ENCODE measurements at places on chromosomes 4 and X.

DNA sequence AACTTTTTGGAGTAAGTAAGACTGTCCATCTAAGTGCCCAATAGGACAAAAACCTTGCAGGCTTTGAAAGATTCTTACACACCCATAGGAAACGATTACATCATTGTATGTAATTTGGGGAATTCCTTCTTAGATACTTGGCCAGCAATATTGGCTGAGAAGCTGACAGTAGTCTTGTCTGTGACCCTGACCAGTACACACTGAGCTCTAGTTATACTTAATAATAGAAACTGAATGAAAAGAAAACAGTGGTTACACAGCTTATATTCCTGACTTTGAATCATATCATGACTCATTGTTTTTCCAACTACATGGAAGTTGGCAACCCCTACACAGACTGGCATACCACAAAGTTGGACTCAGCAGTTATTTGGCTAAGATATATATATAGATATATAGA lies 7.1 kb upstream of the TLR2 start:
- no peak for DNase-seq

DNA sequence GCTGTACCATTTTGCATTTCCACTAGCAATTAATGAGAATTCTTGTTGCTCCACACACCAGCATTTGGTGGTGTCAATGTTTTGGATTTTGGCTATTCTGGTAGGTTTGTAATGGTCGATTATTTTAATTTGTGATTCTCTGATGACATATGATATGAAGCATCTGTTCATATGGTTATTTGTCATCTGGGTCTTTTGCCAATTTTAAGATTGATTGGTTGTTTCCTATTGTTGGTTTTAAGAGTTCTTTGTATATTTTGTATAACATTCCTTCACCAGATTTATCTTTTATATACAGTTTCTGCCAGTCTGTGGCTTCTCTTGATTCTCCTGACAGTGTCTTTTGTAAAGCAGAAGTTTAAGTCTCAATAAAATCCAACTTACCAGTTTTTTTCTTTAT lies 18.5 kb upstream of the BDH2 start:
- no peak for DNase-seq

GRCh38 chrX:120238933-120239332 lies 11.7 kb upstream of the ZBTB33 start:
- DNase-seq = no peak

- DNase-seq = no peak
These were observed 502.9 kb upstream of the SLIT2 start for GRCh38 chr4:19748519-19749479.

- DNase-seq = no peak
These were observed 51.7 kb downstream of the REELD1 start for GRCh38 chr4:146265950-146266490.

DNA sequence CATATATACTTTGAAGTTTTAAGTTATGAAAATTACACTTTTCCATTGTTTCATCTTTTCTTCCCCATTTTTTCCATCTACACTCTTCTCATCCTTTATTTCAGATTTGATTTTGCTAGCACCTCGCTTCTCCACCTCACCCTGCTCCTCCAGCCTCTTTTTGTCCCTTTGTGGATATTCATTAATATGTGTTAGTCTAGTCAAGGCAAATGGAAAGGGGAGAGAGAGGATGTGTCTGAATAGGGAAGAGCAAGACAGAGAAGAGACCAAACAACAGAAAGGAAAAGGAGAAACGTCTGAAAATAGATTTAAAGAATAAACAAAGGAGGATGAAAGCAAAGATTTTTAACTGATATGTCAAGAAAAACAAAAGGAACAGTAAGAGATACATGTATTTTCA lies 24.1 kb downstream of the GPM6A start:
- DNase-seq = no peak

DNA sequence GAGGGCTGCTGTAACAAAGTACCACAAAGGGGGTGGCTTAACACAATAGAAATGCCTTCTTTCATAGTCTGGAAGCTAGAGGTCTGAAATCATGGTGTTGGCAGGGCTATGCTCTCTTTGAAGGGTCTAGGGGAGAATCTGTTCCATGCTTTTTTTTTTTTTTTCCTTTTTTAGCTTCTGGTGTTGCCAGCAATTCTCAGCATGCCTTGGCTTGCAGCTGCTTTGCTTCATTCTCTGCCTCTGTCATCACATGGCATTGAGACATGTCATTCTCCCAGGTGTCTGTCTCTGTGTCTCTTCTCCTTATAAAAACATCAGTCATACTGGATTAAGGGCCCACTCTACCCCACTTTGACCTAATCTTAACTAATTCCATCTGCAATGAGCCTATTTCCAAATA lies 78.6 kb upstream of the BOD1L1 start:
- DNase-seq = no peak

DNA sequence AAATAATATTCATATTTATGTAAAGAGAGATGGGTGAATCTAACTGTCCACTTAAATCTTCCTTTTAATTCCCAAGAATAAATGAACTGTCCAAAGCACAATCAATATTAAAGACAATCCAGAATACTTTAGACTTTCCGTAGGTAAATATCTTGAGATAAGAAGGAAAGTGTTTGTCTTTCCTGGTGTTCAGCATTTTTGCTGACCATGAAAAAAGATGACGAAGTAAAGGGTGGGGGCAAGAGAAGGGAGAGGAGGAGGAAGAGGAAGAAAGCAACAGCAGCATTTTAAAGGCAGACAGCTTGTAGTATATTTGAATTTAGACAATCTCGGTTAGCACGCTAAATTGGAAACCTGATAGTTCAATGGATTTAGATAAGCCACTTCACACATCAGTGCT lies 498.2 kb downstream of the KCNIP4 start:
- DNase-seq = no peak

DNA sequence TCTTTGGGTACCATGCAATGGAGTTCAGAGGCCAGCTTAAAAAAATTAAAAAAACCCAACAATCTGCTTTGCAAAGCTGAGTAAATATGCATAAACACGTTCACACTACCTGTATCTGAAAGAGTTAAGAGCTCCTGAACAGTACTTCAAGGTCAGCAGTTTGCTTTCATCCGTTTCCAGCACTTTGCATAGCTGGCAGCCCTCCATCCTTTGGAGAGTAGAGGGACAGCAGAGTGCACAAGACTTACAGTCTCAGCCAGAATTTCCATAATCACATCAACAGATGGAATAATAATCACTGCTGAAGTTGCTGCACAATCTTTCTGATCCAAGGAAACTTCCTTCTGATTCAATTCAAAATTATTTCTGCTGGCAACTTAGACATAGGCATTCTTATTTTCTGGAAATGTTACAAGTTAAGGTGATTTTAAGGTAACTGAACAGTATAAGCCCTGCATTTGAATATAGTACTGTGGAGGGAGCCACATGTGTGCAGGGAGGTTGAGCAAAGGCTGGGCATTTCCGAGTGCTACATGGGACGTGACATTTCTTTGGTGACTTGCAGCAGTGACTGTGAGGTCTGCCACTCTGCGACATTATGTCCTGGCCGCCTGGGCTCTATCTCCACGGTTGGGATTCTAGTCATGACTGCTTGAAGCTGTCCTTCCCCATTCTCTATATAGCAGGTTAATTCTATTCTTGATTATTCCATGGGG lies 73.5 kb upstream of the EMCN start:
- DNase-seq = no peak

GRCh38 chr4:159780196-159780922 lies 677.5 kb downstream of the RAPGEF2 start:
- no peak for DNase-seq

GRCh38 chrX:63050225-63050624 lies 300.9 kb downstream of the SPIN4 start:
- DNase-seq = no peak

DNA sequence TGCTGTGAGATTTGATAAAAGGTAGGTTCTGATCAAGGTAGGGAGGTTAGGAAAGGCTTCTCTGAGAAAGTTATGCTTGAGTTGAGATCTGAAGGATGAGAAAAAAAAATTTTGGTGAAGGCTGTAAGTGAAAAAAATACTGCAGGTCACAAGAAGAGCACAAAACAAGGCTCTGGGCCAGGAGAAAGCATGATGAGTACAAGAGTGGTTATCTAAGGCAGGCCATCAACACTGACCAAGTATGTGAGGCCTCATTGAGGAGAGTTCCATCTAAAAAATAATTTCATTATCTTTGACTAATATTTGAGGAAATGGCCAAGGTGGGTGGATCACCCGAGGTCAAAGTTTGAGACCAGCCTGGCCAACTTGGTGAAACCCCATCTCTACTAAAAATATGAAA lies 71.6 kb upstream of the SLC4A4 start:
- no peak for DNase-seq

DNA sequence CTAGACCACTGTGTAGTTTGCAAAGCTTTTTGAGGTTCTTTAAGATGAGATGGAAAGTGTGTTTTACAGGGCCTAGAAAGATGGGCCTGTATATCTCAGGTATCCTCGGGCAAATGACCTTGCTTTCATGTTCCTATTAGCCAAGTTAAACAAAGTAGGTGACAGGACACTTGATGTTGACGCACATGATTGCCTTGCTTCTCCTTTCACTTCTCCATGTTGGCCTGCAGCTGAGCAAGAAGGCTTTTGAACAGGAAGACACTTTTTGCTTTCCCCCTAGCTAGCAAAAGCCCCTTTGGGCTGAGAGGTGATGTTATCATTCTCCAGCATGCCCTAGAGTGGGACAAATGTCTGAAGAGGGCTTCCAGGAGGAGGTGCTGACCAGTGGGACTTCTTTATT lies 202.1 kb downstream of the GPC3 start:
- no peak for DNase-seq

GRCh38 chr4:56310401-56311125 lies 76.7 kb downstream of the AASDH start:
- no peak for DNase-seq

DNA sequence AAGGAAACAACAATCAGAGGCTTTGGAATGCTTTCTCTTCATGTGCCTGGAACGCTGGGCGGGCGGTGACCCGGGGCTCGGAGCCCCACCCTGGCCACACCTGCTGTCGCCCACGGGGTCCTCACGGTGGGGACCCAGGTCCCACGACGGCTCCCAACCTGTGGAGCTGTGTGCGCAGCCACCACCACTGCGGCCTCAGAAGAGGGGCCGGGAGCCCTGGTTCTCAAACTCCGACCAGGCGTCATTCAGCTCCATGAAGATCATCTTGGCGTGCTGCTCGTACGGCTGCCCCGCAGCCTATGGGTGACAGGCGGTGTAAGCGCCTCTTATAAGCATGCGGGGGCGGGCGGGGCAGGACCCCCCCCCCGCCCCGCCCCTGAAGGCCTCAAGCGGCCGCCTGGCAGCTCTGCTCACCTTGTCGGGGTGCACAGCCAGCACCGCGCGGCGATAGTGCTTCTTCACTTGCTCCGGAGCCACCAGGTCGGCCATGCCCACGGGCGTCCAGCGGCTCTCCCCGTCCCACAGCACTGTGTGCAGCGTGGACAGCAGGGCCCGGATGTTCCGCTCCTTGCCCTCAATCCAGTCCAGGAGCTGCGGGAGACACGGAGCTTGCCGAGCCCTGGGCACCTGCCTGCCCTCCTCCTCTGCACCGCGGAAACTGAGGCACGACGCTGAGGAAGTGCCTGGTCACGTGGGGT lies 23.7 kb upstream of the CPLX1 start:
- no peak for DNase-seq

GRCh38 chr4:176566769-176567168 lies 226.0 kb downstream of the VEGFC start:
- no peak for DNase-seq

DNA sequence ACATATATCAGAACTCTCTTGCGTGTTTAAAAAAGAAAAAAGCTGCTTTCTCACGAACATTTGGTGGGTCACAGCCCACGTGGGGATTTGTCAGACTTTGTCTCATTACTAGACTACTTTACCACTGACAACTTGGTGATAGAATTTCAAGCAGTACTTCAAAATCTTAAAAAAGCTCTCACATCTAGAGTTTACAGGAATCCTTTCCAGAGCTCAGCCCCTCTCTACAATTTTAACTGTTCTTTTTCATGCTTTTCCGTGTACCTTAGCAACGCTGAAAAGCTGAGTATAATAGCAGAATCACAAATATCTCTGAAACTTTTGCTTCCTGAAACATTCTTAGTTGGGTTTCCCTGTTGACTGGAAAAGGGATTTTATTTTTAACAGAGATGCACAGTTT lies 50.2 kb downstream of the SMAD1 start:
- DNase-seq = no peak

GRCh38 chr4:119977076-119977940 lies 89.3 kb downstream of the MAD2L1 start:
- no peak for DNase-seq

DNA sequence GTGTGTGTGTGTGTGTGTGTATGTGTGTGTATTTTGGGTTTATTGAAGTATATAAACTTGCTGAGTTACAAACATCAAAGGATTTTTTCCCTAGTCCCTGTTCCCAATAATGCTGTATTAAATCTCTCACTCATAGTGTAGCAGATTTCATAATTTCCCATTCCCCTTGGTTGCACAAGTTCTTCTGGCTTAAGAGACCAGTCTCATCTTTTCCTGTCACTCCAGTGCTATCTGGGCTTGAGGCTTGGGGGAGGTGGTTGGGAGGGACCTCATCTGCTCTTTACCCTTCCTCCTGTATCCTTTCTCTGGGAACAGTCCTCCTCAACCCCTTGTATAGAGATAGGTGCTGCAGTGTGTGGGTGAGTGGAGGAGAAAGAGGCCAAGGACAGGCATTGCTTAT lies 285.4 kb upstream of the BOD1L1 start:
- no peak for DNase-seq

GRCh38 chr4:114547340-114548134 lies 51.1 kb upstream of the UGT8 start:
- DNase-seq = no peak

- no peak for DNase-seq
These were observed 66.8 kb downstream of the POLA1 start for GRCh38 chrX:24760363-24761000.

DNA sequence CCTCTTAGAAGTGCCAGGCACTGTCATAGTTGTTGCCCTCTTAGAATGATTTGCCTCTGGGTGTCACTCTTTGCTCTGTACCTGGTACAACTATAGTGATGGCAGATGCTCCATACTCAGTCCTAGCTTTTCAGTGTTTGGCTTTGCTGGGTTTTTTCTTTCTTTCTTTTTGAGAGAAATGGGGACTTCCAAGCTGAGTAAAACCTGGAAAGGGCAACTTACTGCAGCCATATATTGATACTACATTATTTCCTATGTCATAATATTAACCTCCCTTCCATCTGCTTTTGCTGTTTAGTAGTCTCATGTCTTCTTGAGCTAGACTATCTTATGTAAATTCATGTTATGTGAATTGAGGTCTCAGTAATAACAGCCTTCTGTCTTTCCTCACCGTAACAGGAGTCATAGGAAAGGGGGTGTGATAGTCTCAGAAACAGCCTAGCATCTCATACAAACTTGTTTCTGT lies 49.0 kb downstream of the NIPAL1 start:
- DNase-seq = no peak

- no peak for DNase-seq
These were observed 775.9 kb downstream of the CENPC start for GRCh38 chr4:66769441-66769840.

- no peak for DNase-seq
These were observed 391.2 kb downstream of the ANKRD50 start for GRCh38 chr4:124321364-124321763.

DNA sequence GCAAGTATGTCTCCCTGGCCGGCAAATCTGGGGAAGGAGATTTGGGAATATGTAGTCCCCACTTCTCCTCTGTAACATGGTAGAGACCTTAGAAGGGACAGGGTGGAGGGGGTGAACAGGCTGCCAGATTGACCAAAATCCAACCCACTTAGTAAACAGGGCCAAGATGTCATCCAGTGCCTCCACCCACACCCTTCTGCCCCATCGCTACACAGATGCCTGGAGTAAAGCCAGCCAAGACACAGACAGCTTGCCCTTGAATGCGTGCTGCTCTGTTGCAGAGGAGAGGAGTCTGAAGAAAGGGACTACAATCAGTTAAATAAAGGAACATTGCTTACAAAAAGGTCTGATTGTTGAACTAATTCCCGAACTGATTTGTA lies 160.1 kb upstream of the LDB2 start:
- no peak for DNase-seq

GRCh38 chr4:182126603-182127002 lies 116.6 kb upstream of the TENM3 start:
- no peak for DNase-seq
